ENCODE measurements at places on chromosomes 6 and 20. TPM values are rescaled to one million over a fixed set of nuclear protein-coding genes. Genes with fewer than 3 reads are reported as not detected.

Gene PRKN
- total RNA-seq, result 2.9 TPM

Gene XKR7
- under 0.01 TPM for total RNA-seq

Gene FOXC1
- total RNA-seq, result 39.4 TPM

Gene GSTA3
- not detected for total RNA-seq

Gene SMPDL3A
- total RNA-seq, result 22.7 TPM

Gene PAX1
- under 0.01 TPM for total RNA-seq

Gene MUC22
- total RNA-seq, result not detected

All from osteoblast (primary cell).